Retina (tissue), 1 donor: ENCODE measurements at places on chromosomes 7 and 10.
A peak's percentile ranks its signal among the peaks of the same experiment; 100 is the strongest.

DNA sequence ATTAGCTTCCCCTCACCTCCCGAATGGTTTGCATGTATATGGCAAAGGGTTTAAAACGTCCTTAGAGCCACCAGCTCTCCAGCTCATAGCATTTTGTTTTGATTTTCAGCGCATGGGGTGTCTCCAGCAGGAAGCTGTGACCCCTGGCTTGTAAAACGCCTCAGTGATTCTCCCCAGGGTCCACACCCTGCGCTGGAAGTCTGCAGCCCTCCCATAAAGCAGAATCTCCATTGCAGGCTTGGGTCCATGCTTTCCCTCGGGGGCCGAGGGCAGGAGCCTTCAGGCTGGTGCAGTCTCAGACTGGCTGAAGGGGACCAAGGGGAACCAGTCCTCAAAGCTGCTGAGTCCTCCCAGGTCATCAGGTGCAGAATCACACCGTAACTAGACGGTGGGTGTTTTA is 109.7 kb downstream of the VIPR2 start:
- no peak for DNase-seq

DNA sequence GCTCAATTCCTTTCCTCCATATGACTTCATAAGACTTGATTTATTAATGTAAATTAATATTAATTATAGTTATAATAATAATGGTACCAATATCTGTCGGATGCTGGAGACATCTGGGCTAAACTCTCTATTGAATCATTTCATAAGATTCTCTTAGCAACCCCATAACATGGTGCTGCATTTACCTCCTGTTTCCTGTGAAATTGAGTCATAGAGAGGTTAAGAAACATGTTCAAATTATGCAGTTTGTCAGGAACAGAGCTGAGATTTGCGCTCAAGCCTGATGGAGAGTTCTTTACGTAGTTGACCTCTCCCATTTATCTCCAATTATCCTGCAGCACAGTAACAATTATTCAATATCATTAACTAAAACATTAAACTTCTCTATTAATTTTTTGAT is 621.8 kb upstream of the FZD8 start:
- no peak for DNase-seq

GRCh38 chr7:99560834-99561736 is 2.6 kb downstream of the ZNF655 start:
- DNase-seq: no peak

- no peak for DNase-seq
These were observed 103.9 kb upstream of the LEP start for GRCh38 chr7:128137181-128137580.

- DNase-seq: no peak
These were observed 27.0 kb downstream of the CALML3 start for GRCh38 chr10:5551531-5552375.

DNA sequence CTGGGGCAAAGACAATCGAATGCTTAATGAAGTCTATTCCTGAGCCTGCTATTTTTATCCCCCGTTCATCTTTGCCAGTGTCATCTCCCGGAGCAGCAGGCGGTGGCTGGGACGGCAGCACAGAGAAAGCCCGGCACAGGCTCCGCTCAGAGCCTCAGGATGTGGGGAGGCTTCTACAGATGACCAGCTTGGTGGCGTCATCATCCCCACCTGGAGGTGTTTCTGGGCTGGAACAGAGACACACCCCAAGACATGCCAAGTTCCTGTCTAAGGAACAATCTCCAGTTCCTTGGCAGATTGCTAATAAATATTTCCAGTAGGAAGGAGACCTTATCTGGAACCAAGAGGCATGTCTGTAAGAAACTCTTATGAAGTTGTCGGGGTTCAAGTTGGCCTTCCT is 552.4 kb upstream of the MGMT start:
- no peak for DNase-seq

- no peak for DNase-seq
These were observed 36.6 kb upstream of the FMC1 start for GRCh38 chr7:139304517-139304916.

- DNase-seq: no peak
These were observed 40.2 kb downstream of the CTBP2 start for GRCh38 chr10:125120053-125120710.

GRCh38 chr10:90205340-90205739 is 503.9 kb downstream of the KIF20B start:
- DNase-seq: no peak

GRCh38 chr10:62648921-62649320 is 155.6 kb upstream of the ADO start:
- no peak for DNase-seq

GRCh38 chr7:35463751-35464150 is 209.9 kb upstream of the TBX20 start:
- DNase-seq: no peak

DNA sequence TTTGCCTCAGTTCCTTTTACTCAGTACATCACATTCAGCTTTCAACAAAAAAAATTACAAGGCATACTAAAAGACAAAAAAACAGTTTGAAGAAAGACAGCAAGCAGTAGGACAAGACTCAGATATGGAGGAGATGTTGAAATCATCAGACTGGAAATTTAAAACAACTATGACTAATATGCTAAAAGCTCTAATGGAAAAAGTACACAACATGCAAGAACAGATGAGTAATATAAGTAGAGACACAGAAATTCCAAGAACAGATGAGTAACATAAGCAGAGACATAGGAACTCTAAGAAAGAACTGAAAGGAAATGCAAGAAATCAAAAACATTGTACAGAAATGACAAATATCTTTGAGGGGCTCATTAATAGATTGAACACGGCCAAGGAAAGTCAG is 402.6 kb downstream of the NEBL start:
- no peak for DNase-seq

DNA sequence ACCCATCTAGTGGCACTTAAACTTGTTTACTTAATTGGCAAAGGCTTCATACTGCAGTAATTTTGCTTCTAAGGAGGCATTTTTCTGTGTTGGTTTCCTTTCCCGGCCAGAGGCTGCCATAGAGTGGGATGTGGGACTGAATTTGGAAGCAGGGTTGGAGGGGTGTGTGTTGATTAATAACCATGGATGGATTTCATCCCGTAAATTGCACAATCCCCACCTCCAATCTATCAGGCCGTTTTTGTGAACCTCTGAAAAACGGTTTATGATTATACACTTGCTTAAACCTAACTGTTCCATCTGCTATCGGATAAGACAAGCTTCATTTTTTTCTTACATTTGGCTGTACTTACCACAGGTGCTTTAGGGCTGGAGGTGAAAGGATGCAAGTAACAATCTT is 1.3 kb downstream of the TMEM60 start:
- no peak for DNase-seq

DNA sequence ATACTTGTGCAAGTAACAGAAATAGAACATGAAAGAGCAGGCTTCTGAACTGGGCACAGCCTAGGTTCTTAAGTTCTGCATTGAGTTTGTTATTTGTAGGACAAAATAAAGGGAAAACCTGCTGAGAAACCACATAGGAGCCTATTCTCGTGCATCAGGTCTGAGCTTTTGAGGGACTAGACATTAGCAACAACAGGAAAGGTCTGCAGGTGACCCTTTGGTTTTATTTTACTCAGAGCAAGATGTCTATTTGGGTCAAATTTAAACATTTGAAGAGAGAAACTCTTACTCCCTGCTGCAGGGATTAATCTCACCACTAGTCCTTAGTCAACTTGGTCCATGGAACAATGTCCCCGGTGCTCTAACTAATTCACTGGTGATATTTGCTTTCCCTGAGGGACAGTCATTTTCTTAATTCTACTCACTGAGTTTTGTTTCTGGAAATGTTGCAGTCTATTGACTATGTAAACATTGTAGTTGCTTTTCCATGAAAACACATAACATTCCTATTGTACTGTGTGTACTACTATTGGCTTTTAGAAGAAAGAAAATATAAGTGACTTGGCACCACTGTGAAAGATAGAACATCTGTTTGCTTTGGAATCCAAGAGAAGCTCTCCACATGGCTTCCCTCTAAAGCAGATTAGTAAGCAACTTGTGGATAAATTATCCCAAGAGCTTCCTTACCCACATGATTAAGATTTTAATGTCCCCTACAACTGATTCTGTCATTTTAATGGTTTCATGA is 108.2 kb downstream of the CHRM2 start:
- no peak for DNase-seq

- no peak for DNase-seq
These were observed 109.6 kb downstream of the CYTH3 start for GRCh38 chr7:6162650-6163366.

DNA sequence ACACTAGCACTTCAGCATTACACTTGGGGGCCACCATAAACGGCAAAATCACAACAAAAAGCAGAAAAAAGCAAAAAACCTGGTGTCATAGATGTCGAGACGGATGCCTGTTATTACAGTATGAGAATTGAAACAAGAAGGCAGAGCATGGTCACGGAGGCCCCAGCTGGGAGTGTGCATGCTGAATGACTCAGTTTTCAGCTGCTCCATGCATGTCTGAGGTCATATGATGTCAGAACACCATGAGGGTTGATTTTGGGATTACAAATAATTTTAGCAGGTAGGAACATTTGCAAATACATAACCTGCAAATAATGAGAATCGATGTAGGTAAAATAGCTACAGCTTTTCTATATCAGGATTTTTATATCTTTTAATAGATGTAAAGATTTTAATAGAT is 19.1 kb downstream of the ZMYND11 start:
- no peak for DNase-seq

GRCh38 chr10:61795551-61795950 is 105.9 kb upstream of the ARID5B start:
- no peak for DNase-seq

DNA sequence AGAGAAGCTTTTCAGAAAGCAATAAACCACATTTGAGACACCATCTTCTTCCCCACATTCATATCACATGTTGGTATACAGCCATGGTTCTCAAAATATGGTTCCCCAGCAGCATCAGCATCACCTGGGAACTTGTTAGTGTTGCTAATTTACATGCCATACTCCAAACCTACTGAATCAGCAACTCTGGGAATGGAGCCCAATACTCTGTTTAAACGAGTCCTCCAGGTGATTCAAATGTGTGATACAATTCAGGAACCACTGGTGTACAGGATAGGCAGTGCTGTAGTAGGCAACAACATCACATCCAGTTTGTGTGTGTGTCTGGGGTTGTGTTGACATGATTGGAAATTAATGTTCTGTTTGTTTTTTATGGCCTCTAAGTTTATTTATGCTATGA is 47.7 kb downstream of the ZNF277 start:
- DNase-seq: no peak

- peak; percentile 77 for DNase-seq
These were observed 444.7 kb downstream of the DGKB start for GRCh38 chr7:14457568-14458453.

DNA sequence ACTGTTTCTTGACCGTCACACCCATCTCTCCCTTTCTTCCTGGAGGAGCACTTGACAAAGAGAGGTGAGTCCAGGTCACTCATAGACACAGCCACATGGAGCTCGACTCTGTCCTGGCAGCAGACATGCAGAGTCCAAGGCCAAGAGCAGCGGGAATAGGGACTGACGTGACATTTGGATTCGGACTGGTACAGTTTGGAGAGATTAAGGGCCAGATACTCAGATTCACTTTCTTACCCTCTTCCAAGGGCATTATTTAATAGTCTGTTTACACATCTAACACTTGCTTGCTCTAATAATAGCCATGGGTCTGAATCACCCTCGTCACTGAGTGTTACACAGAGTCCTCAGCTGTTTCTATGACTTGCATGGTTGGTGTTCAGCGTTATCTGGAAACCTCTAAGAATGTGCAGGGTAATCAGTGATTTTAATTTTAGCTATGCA is 39.2 kb upstream of the OTUD1 start:
- no peak for DNase-seq

GRCh38 chr10:12844811-12845483 is 156.6 kb downstream of the CCDC3 start:
- DNase-seq: no peak

- no peak for DNase-seq
These were observed 279.4 kb upstream of the CACNA2D1 start for GRCh38 chr7:82722946-82723345.

DNA sequence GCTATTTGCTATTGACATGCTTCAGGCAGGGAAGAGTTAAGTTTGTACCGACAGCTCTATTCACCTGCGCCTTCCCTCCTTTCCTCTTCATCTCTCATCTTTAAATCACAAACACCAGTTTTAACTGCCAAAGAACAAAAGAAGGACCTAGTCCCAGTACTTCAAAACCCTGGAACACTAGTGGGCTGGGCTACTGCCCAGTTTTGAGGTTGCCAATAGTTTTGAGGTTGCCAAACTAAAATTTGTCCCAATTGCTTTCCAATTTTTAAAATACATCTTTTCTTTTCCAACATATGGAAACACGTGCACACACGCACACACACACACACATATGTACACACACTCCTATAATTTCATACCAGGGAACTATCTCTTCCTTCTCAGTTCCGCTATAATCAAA is 130.6 kb upstream of the SLC26A5 start:
- no peak for DNase-seq

DNA sequence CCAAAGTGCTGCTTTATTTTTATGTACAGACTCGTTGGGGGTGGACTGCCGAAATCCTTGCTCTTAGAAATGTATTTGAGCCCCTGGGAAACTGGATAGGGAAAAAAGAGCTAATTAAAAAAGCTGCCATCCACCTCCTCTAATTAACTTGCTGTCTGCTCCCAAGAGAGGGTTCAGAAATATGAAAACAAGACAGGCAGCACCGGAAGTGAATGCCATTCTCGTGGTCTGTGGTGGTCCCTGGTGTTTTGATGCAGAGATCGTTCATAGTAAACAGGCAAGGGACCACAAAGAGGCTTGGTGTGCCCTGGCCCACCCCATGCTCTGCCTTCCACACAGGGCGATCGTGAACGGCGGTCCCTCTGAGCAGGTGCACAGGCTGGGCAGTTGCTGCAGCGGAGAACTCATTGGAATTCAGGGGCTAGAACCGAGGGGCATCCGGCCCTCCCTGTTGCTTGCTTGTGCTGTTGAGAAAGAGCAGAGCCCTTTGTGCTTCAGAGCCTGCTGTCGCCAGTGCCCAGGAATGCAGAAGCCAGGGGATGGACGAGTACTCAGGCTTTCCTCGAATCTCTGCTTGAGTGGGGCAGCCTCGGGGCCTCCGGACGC is 79.1 kb upstream of the BTBD16 start:
- DNase-seq: peak; percentile 84

DNA sequence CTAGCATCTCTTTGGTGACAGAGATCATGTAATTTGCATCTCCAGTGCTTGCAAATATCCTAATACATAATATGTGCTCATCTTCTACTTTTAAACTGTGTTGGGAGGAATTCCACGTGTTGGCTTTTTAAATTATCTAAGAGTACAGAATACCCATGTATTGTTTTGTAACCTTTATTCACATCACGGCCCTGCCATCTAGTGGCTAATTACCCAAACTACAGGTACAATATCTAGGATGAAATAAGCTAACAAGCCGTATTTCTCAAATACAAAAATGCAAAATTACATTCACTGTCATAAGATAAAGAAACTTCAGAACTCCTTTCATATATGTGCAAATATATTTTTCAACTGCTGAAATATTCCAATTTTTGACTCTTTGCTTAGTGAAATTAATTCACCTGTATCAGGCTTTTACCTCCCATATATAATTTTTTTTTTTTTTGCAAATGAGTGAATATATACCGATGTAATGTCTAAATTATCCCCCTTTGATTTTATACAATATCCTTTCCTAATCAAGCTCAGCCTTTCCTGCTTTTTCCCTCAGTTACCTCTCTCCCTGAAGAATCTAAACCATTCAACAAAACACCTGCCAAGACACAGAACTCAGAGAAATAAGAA is 30.3 kb upstream of the LSM8 start:
- no peak for DNase-seq
